ENCODE measurements at places on chromosomes 3 and 15. TPM values are rescaled to one million over a fixed set of nuclear protein-coding genes. Genes with fewer than 3 reads are reported as not detected.

PSTPIP1 gene
- total RNA-seq, result 182 TPM

MESP2 gene
- not detected for total RNA-seq

PPP1R14D gene
- total RNA-seq, result not detected

SQOR gene
- total RNA-seq, result 103 TPM

ARPP21 gene
- total RNA-seq, result not detected

CALML4 gene
- 16.5 TPM for total RNA-seq

PGBD4 gene
- total RNA-seq, result 3.7 TPM

AADACL2 gene
- total RNA-seq, result not detected

NEK10 gene
- total RNA-seq, result 0.28 TPM

GRCh38 chr15:73424506-73424905, 18.5 kb upstream of the REC114 start:
- no peak overlapping the region for H3K27ac ChIP-seq
- no peak overlapping the region for H3K4me3 ChIP-seq
- peaks cover 2% of the 10 kb centered on the region for H3K4me1 ChIP-seq
- no peak for DNase-seq

DNA sequence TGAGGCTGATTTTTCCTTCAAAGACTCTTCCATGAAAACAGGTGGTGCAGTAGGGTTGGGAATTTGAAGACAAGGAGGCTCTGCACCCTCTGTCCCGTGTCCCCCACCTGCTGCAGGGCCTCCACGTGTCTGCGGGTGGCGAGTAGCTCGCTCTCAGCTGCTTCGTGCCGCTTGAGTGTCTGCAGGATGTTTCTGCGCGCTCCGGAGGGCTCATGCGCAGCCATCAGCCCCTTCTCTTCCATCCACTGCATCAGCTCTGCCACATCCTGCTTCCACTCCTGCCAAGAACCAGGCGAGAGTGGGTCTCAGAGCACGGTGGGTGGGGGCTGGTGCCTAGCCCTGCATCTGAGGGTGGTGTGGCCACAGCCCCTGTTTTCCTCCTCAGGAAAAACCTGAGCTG, 17.8 kb downstream of the SPTBN5 start:
- H3K4me1 ChIP-seq, result peaks cover 6% of the 10 kb centered on the region
- H3K27ac ChIP-seq, result no peak overlapping the region
- DNase-seq, result no peak

GRCh38 chr15:81046290-81046689, 45.6 kb downstream of the TLNRD1 start:
- no peaks in the 10 kb centered on the region for H3K36me3 ChIP-seq
- peaks cover 4% of the 10 kb centered on the region for H3K27me3 ChIP-seq
- H3K4me1 ChIP-seq, result no peaks in the 10 kb centered on the region
- no peak overlapping the region for H3K27ac ChIP-seq

GRCh38 chr15:52383100-52383588, 87.5 kb upstream of the MYO5C start:
- peaks cover 20% of the 10 kb centered on the region for H3K4me1 ChIP-seq
- no peak for DNase-seq
- H3K27me3 ChIP-seq, result no peaks in the 10 kb centered on the region
- peaks cover 40% of the 10 kb centered on the region for H3K36me3 ChIP-seq
- peak overlapping the region; percentile 82 for H3K27ac ChIP-seq
- peak overlapping the region; percentile 47 for H3K4me3 ChIP-seq

- H3K4me3 ChIP-seq, result no peak overlapping the region
- DNase-seq, result peak; percentile 85
- peaks cover 38% of the 10 kb centered on the region for H3K36me3 ChIP-seq
- no peak overlapping the region for H3K27ac ChIP-seq
Observed at GRCh38 chr3:48157950-48158376, 30.3 kb downstream of the CDC25A start.

DNA sequence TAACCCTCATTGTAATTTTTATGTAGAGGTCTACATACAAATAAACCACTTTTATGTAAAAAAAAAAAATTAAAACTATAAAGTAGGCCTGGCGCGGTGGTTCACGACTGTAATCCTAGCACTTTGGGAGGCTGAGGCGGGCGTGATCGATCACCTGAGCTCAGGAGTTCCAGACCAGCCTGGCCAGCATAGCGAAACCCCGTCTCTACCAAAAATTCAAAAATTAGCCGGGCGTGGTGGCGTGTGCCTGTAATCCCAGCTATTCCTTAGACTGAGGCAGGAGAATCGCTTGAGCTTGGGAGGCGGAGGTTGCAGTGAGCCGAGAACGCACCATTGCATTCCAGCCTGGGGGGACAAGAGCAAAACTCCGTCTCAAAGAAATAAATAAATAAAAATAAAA, 766 bp upstream of the SLC12A6 start:
- peaks cover 32% of the 10 kb centered on the region for H3K36me3 ChIP-seq
- DNase-seq, result no peak
- no peaks in the 10 kb centered on the region for H3K27me3 ChIP-seq
- H3K27ac ChIP-seq, result no peak overlapping the region
- H3K4me1 ChIP-seq, result peaks cover 41% of the 10 kb centered on the region

DNA sequence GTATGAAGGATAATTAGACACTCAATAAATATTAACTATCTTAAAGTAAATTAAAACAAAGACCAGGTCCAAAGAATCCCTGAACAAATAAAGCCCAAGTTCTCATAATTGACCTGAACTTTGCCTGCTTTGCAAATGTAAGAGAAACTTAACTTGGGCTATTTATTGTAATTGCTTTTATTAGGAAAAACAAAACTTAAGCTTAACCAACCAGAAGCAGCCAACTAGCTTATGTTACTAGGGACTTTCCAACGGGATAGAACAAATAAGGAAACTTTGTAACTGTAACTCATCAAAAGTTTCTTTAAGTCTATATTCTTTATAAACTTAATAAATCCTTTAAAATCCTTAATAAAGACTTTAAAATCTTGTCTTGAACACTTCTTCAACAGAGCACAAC, 48.4 kb downstream of the C3orf38 start:
- H3K27me3 ChIP-seq, result peaks cover 4% of the 10 kb centered on the region
- DNase-seq, result no peak
- peaks cover 5% of the 10 kb centered on the region for H3K4me1 ChIP-seq
- no peak overlapping the region for H3K4me3 ChIP-seq
- no peaks in the 10 kb centered on the region for H3K36me3 ChIP-seq

GRCh38 chr3:70076396-70076795, 76.9 kb downstream of the SAMMSON start:
- no peak for DNase-seq
- H3K36me3 ChIP-seq, result no peaks in the 10 kb centered on the region
- H3K27ac ChIP-seq, result no peak overlapping the region
- H3K4me3 ChIP-seq, result no peak overlapping the region
- H3K27me3 ChIP-seq, result peaks cover 15% of the 10 kb centered on the region
- no peaks in the 10 kb centered on the region for H3K4me1 ChIP-seq

DNA sequence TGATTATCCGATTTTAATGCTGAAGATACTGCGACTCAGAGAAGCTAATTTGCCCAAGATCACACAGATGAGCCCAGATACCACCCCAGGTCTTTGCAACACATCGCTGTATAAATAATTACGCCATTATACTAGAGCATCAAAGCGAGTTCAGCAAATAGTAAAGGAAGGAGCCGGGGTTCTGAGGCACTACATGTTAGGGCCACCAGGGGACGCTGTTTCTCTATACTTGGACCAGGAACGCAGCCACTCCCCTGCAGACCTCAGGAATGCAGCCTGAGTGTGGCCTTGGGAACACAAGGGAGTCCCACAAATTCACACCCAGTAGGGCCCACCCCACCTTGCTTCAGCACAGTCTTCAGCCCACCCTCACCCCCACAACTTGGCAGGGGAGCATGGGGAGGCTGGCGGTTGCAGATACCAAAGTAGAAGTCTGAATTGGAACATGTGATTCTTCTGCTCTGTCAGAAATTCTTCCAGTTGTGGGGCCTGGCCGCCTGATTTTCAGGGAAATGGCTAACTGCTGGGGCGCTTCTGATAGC, 57.8 kb upstream of the RYK start:
- peak overlapping the region; percentile 29 for H3K4me3 ChIP-seq
- peaks cover 2% of the 10 kb centered on the region for H3K4me1 ChIP-seq

- no peaks in the 10 kb centered on the region for H3K27me3 ChIP-seq
- H3K4me1 ChIP-seq, result peaks cover 3% of the 10 kb centered on the region
- H3K36me3 ChIP-seq, result peaks cover 18% of the 10 kb centered on the region
- no peak overlapping the region for H3K27ac ChIP-seq
- no peak overlapping the region for H3K4me3 ChIP-seq
- DNase-seq, result no peak
Observed at GRCh38 chr3:51557993-51558392, 19.5 kb downstream of the RAD54L2 start.

GRCh38 chr3:101320475-101320874, at the start of gene IMPG2:
TSS of gene IMPG2 (minus strand) at chr3:101320575. CDS start at chr3:101320372, 203 bp downstream.
- H3K4me3 ChIP-seq, result no peak within 1 kb of the TSS
- DNase-seq, result no peak
- H3K4me1 ChIP-seq, result no peaks in the 10 kb centered on the region
- H3K27ac ChIP-seq, result no peak within 1 kb of the TSS
- peaks cover 1% of the 10 kb centered on the region for H3K36me3 ChIP-seq

- H3K4me3 ChIP-seq, result no peak overlapping the region
- H3K36me3 ChIP-seq, result no peaks in the 10 kb centered on the region
- no peaks in the 10 kb centered on the region for H3K27me3 ChIP-seq
- H3K27ac ChIP-seq, result no peak overlapping the region
- no peak for DNase-seq
- no peaks in the 10 kb centered on the region for H3K4me1 ChIP-seq
Observed at GRCh38 chr15:77865701-77866100, 211.8 kb downstream of the TBC1D2B start.

DNA sequence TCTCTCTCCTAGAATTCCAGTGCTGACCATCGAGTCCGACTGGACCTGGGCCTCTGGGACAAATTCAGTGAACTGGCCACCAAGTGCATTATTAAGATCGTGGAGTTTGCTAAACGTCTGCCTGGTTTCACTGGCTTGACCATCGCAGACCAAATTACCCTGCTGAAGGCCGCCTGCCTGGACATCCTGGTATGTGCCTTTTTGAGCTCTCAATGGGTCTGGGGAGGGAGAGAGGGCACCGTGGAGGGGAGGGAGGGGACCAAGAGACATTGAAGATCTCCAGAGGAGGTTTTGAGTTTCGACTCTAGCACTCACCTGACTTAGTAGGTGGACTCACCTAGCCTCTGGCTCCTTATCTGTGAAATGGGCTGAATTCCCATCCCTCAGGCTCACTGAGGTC, 84.2 kb downstream of the TOP2B start:
- no peak overlapping the region for H3K4me3 ChIP-seq
- no peaks in the 10 kb centered on the region for H3K36me3 ChIP-seq
- no peak overlapping the region for H3K27ac ChIP-seq
- DNase-seq, result no peak

- no peak overlapping the region for H3K27ac ChIP-seq
- peaks cover 8% of the 10 kb centered on the region for H3K36me3 ChIP-seq
- no peak for DNase-seq
- H3K4me3 ChIP-seq, result no peak overlapping the region
- H3K27me3 ChIP-seq, result no peaks in the 10 kb centered on the region
Observed at GRCh38 chr15:43550527-43551363, 33.3 kb downstream of the MAP1A start.

- no peak overlapping the region for H3K27ac ChIP-seq
- H3K36me3 ChIP-seq, result peaks cover 43% of the 10 kb centered on the region
- no peak for DNase-seq
- H3K27me3 ChIP-seq, result no peaks in the 10 kb centered on the region
- H3K4me3 ChIP-seq, result no peak overlapping the region
- H3K4me1 ChIP-seq, result peaks cover 26% of the 10 kb centered on the region
Observed at GRCh38 chr3:152392272-152392880, 123.6 kb downstream of the MBNL1 start.
